Activated effector memory CD4-positive, alpha-beta T cell treated with Interleukin-2 at 50 U/mL for 16 hours (primary cell): ENCODE measurements at places on chromosomes 2 and 18.
A peak's percentile ranks its signal among the peaks of the same experiment; 100 is the strongest.

DNA sequence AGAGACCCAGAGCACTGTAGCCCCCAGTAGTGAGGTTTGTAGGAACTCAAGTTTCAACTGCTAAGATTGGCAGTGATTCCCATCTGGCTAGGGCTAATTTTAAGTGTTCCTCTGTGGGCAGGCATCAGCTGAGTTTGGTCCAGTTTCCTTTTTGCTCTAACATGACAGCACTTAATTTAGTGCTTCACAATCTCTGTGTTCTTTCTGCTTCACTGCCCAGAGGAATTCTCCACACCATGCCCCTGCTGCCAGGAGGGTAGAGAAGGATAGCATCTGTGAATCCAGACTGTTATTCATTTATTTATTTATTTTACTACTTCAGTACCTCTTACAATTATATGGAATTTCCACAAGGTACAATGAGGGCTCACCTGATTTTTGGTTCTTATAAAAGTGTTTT, 549.9 kb upstream of the FSIP2 start:
- no peak for DNase-seq

DNA sequence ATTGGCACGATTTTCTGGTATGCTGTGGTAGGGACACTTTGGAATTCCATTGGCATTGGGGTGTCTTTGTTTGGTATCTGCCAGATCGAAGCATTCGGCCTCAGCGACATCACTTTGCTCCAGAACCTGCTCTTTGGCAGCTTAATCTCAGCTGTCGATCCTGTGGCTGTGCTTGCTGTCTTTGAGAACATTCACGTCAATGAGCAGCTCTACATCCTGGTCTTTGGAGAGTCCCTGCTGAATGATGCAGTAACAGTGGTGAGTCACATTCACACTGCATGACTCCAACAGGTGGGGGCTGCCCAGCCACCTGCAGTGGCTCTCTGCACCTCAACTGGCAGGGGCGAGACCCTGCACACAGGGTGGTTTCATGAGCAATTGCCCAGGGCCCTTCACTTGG, 38.4 kb downstream of the SLC9A2 start:
- DNase-seq = no peak

DNA sequence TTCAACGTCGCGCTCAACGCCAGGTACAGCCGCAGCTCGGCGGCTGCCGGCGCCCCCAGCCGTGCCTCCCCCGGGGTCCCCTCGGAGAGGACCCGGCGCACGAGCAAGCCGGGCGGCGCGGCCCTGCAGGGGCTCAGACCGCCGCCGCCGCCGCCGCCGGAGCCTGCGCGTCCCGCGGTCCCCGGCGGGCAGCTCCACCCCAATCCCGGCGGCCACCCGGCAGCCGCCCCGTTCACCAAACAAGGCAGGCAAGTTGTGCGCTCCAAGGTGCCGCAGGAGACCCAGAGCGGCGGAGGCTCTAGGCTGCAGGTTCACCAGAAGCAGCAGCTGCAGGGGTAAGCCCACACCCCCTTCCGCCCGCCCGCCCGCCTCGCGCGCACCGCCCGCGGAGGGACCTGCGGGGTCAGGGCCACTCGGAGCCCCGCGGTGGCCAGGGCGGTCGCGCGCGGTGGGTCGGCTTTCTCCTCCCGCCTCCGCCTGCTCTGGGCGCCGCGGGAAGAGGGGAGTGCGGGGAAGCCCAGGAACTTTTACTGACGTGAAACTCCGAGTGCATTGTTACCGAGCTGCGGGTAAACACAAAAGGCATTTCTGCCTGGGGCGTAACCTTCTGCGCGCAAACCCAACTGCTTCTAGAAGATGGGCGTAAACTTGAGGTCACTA, 861 bp downstream of the LTBP1 start:
- peak; percentile 4 for DNase-seq

GRCh38 chr2:2748399-2749205, 417.5 kb upstream of the MYT1L start:
- no peak for DNase-seq

- no peak for DNase-seq
Observed at GRCh38 chr2:210318486-210318885, 3.5 kb upstream of the MYL1 start.

DNA sequence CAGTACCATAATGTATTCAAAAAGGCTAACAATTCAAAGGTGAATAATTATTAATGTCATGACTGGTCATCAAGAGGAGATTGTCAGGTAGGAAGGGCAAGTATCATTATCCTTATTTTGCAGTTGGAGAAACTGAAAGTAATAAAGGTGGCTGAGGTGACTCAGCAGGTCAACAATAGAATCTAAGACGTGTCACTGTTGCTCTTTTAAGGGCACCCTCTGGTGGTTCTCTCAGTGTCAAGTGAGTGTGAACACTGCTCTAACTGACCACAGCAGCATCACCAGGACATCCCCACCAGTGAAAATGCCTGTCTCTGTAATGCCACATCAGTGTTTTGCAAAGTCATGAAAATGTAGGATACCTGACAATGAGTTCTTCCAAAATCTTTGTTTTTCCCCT, 69.7 kb downstream of the DCC start:
- DNase-seq = no peak

- no peak for DNase-seq
Observed at GRCh38 chr2:135963841-135964240, 21.6 kb downstream of the DARS1 start.

GRCh38 chr2:129775952-129776653, 203.4 kb upstream of the RAB6C start:
- DNase-seq = no peak

- no peak for DNase-seq
Observed at GRCh38 chr2:236631856-236632291, 62.2 kb downstream of the ACKR3 start.

DNA sequence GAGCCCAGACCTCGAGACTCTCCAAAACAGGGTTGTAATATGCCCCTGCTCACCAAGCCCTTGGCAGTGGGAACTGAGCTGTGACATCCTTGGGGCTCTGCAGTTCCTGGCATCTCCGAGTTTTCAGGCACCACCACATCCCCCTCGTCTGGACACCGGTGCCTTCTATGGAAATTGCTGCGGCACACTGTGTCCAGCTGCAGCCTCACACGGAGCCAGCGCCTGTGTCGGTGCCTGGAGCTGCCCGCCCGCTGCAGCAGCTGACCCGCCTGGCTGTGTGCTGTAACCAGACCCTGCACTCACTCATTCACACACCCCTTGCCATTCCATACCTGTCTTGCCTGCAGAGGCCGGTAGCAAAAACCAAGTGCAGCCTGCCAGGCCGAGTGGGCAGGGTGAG, 11.8 kb downstream of the IWS1 start:
- DNase-seq = no peak

- no peak for DNase-seq
Observed at GRCh38 chr18:41244591-41245037, 710.4 kb upstream of the PIK3C3 start.

DNA sequence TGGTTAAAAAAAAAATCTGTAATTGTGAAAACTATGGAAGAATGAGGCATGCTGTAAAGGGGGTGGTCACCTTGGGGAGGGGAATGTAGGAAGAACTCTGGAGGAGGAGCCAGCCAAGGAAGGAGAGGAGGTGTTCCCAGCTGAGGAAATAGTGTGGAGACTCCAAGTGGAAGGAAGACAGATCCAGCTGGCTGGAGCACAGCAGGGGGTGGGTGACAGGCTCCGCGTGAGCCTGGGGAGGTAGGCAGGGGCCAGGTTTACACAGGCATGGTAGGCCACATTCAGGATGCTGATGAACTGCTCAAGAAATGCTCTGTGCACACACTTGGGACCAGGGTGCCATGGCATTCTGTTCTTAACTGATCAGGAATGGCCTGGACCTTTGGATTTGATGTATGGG, 16.8 kb downstream of the AFF3 start:
- DNase-seq = no peak

DNA sequence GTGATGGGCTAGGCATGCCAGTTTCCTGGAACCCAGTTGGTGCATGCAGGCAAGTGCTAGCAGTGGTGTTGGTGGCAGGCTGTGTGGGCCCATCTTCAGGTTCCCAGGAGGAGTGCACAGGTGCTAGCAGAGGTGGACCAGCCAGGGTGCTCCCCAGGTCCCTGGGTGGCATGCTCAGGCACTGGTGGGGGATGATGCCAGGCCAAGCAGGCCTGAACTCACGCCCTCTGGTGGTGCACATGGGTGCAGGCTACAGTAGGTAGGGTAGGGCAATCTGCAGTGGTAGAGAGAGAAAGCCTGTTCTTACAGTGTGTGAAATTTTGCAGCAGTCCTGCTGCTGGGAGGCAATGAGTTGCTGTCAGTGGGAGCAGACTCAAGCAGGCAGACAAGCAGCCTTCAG, 1651.8 kb downstream of the DPP10 start:
- no peak for DNase-seq

DNA sequence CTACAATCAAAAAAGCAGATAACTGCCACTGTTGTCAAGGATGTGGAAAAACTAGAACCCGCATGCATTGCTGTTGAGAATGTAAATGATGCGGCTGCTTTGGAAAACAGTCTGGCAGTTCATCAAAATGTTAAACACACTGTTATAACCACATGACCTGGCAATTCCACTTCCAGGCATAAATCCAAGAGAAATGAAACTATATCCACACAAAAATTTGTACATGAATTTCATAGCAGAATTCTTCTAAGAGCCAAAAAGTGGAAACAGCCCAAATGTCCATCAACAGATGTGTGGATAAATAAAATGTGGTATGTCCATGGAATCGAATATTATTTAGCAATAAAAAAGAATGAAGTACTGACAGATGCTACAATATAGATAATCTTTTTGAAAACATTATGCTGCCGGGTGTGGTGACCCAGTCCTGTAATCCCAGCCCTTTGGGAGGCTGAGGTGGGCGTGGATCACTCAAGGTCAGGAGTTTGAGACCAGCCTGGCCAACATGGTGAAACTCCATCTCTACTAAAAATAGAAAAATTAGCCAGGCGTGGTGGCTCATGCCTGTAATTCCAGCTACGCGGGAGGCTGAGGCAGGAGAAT, 32.0 kb downstream of the ERCC3 start:
- no peak for DNase-seq

- no peak for DNase-seq
Observed at GRCh38 chr2:155301221-155301620, 602.7 kb downstream of the KCNJ3 start.

DNA sequence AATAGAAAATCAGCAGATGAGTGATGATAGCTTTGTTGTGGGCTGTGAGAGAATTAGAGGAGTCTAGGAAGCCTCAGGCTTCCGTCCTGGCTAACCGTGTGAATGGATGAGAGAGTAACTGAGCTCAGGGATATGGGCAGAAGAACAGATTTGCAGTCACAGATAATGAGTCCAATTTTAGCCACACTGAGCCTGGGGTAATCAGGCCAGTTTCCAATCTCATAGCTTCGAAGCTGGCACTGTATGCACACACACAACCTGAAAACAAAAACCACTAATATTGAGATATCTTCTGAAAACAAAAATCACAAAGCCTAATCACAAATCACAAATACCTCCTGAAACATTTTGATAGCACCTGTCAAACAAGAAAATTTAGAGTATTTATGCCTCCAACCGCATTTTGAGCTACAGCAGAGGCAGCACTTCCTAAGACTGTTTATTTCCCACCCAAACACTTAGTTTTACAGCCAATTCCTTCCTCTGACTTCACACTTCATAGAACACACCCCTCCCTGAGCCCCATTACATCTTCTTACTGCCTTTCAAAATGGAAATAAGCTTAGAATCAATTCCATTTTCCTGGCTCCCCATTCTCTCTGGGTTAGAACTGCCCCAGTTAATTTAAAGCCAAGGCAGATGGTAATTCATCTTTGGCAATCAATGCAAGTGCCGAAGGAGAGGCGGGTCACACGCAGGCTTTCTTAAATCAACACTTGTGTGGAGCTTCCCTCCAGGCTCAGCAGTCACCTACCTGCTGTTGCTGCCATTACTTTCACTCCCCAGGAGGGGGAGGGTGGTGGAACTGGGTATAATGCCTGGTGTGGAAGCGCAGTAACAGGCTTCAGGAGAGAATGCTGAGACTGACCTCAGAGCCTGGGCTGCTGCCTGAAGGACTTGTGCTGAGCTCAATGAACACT, 18.9 kb downstream of the TTR start:
- no peak for DNase-seq

DNA sequence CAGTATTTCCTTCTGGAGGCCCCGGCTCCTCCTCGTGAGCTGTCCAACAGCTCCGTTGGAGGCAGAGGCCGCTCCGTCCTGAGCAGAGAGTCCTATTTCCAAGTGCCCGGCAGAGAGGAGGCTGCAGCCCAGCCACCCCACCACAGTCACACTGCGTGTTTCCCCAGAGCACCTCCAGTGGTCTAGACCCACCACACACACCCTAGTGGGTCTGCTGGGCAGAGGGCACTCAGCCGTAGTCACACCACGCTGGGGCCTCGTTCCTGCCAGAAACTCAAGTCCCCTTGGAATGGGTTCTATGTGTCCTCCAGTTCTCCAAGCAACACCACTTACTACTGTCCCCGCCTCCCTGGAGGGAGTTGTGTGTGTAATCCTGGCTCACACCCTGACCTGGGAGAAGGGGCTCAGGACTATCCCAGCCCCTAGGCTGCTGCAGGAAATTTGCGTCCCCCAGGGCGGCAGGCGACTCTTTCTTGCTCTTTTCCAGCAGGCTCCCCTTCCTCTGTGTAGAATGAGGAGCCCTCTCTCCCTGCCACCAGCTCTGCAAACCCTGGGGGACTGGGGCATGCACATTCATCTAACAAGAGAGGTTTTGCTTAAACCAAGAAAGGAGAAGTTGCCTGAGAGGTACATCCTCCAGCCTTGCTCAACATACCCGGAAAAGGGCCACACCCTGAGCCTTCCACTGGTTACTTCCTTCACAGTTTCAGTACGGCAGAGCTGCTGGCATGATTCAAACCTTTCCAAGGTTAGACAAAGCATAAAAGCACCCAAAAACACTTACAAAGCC, 114.1 kb downstream of the NDUFA10 start:
- peak; percentile 33 for DNase-seq

DNA sequence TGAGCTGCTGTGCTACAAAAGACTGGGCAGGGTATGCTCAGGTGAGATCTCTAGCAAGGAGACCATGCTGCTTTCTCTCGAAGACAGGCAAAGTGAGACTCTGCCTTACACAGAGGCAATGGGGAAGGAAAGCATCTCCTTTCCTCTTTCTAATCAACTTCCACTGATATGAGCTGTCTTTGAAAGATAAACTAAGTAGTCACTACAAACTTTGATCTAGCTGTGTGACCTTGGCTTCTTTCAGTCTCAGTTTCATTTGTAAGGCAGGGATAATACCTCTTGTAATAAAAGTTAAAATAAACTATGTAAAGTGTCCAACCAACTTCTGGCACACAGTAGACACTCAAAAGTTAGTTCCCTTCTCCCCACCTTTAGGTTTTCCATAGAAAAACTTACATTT, 7.5 kb downstream of the CCDC93 start:
- DNase-seq = no peak

- DNase-seq = no peak
Observed at GRCh38 chr2:121102941-121103340, 182.1 kb downstream of the TFCP2L1 start.

GRCh38 chr18:58103339-58103985, 59.4 kb downstream of the NEDD4L start:
- no peak for DNase-seq
